Esophagus muscularis mucosa (tissue), 4 donors: ENCODE measurements at places on chromosomes 12 and 14. TPM values are rescaled to one million over a fixed set of nuclear protein-coding genes. Genes with fewer than 3 reads are reported as not detected.

GUCY2C gene
- total RNA-seq, result not detected

KCNH3 gene
- 0.66 TPM for total RNA-seq

FOXN4 gene
- not detected for total RNA-seq

CACNA1C gene
- 44.1 TPM for total RNA-seq

ADAM21 gene
- 0.26 TPM for total RNA-seq

RAB2B gene
- total RNA-seq, result 29.9 TPM

CLEC2A gene
- not detected for total RNA-seq

- no peak overlapping the region for H3K27ac ChIP-seq
- H3K4me1 ChIP-seq, result no peaks in the 10 kb centered on the region
- H3K36me3 ChIP-seq, result no peaks in the 10 kb centered on the region
- no peaks in the 10 kb centered on the region for H3K27me3 ChIP-seq
- DNase-seq, result no peak
- H3K4me3 ChIP-seq, result no peak overlapping the region
Observed at GRCh38 chr14:104350463-104351185, 212.2 kb downstream of the KIF26A start.

DNA sequence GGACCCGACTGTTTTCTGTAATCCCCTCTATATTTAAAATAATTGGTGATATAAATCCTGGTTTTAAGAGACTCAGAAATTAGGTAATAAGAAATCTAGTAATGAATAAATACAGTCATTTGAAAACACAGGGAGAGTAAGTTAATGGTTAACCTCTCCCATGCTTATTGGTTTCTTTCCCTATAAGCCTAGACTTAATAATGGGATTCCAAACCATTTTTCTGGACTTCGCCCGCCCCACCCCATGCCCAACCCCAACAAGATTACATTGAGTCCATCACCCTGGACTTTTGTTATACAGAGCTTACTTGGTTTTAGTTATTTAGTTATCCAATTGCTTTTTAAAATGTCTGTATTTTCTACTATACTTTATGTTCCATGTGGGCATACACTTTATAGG lies 98.7 kb downstream of the WIF1 start:
- H3K36me3 ChIP-seq, result no peaks in the 10 kb centered on the region
- H3K4me1 ChIP-seq, result no peaks in the 10 kb centered on the region
- no peak overlapping the region for H3K4me3 ChIP-seq
- no peak overlapping the region for H3K27ac ChIP-seq
- H3K27me3 ChIP-seq, result no peaks in the 10 kb centered on the region

DNA sequence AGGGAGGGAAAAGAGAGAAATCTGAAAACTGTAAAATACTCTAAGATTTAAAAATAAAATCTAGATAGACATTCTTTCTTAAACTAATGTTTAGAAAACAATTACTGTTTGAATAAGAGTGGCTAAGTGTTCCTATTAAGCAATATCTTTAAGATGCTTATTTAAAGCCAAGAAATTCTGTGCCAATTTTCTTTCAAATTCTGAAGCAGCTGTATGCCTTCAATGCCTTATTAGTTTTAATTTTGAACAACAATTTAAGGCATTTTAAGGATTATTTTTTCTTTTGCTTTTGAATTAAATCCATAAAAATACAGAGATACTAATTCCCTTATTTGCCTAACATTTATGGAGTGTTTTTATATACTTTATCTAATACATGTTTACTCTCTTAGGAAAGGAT lies 50.3 kb upstream of the KITLG start:
- H3K4me1 ChIP-seq, result no peaks in the 10 kb centered on the region
- H3K36me3 ChIP-seq, result no peaks in the 10 kb centered on the region

- no peak overlapping the region for H3K27ac ChIP-seq
- H3K36me3 ChIP-seq, result peaks cover 94% of the 10 kb centered on the region
- H3K4me1 ChIP-seq, result peaks cover 89% of the 10 kb centered on the region
- H3K4me3 ChIP-seq, result peak overlapping the region; percentile 89
Observed at GRCh38 chr12:46366771-46367170, 5.8 kb downstream of the SLC38A2 start.

- peaks cover 30% of the 10 kb centered on the region for H3K36me3 ChIP-seq
- no peak for DNase-seq
- H3K4me3 ChIP-seq, result peak overlapping the region; percentile 92
- H3K27ac ChIP-seq, result peak overlapping the region; percentile 87
Observed at GRCh38 chr14:49853158-49853477, 530 bp upstream of the NEMF start.

DNA sequence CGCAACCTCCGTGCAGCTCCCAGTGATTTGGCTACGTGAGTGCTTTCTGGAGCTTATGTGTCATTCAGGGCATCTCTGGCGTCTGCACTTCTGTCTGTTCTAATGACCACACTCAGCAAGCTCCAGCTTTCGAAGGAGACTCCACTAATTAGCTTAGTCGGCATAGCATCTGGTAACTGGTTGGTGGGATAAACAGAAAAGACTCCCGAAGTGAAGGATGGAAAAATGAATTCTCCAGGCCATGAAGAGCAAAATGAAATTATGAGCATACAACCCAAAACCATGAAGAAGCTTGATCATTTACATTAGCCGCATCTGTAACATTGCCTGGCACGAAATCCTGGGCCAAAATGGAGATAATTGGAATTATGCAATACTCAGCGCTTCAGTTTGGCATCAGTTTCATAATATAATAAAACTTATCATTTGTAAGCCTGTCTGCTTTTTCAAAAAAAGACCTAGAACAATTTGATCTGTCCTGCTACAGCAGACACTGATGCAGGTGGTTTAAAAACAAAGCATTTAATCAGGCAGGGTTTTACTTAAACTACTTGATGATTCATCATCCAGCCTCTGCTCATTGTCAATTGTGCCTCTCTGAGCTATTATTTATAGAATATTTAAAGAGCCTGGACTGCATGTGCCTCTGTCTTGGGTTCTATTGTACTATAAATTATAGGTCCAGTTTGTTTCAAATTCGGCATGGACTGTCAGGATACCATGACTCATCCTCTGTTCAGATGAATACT lies 87.4 kb downstream of the SYT1 start:
- H3K4me3 ChIP-seq, result no peak overlapping the region
- no peaks in the 10 kb centered on the region for H3K36me3 ChIP-seq
- no peak for DNase-seq
- H3K4me1 ChIP-seq, result no peaks in the 10 kb centered on the region

DNA sequence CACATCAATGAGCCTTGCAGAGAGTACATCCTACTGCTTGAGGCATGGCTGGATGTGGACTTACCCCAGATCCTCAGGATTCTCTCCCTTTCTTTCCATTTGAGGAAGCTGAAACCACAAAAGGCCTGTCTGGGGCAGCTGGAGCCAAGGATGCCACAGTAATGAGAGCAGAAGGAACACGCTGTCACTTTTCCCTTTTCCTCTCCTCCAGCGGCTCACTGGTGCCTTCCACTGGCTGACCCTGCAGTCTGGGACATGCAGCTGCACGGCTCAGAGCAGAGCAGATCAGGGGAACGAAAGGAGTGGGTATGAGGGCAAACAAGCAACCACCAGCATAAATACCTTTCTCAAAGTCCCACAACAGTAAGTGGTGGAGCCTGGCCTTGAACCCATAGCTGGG lies 78.2 kb downstream of the GAS2L3 start:
- no peak for DNase-seq
- no peaks in the 10 kb centered on the region for H3K27me3 ChIP-seq
- H3K4me3 ChIP-seq, result no peak overlapping the region
- no peak overlapping the region for H3K27ac ChIP-seq
- no peaks in the 10 kb centered on the region for H3K4me1 ChIP-seq
- H3K36me3 ChIP-seq, result no peaks in the 10 kb centered on the region

DNA sequence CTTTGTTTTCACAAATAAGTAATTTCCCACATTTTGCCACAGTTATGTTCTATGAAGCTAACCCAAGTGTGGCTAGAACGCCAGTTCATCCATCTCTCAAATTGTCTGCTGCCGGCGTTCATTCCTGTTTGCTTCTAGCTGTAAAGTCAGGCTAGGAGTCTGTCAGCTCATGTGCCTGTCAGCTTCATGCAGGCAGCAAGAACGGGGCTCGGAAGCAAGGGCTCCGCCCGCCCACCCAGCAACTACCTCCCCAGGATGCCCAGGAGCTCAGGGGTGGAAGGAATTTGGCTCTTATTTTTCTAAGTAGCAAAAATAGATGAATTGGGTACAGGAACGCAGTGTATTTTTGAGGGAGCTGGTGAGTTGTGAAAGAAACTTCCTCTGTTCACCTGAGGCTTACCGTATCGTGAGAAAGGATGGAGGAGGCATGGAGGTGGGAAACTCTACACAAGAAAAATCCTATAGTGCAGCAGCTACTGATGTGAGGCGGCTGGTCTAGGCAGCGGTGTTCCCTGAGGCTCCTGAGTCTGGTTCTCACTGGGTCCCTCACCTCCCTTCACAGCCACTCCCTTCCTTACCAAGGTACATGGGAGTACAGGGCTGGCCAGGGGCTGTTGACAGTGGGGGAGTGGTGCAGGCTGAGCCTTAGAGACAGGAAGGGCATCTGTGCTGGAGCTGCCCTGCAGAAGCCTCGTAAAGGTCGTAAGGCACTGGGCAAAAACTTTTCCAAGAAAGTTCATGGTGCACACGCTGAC lies 54.5 kb upstream of the AMN start:
- no peak for DNase-seq
- H3K4me1 ChIP-seq, result no peaks in the 10 kb centered on the region
- H3K4me3 ChIP-seq, result no peak overlapping the region
- H3K36me3 ChIP-seq, result peaks cover 26% of the 10 kb centered on the region

- H3K27ac ChIP-seq, result no peak overlapping the region
- no peaks in the 10 kb centered on the region for H3K36me3 ChIP-seq
- no peak overlapping the region for H3K4me3 ChIP-seq
- H3K4me1 ChIP-seq, result no peaks in the 10 kb centered on the region
- DNase-seq, result no peak
- no peaks in the 10 kb centered on the region for H3K27me3 ChIP-seq
Observed at GRCh38 chr12:66240096-66240820, 51.2 kb downstream of the IRAK3 start.

DNA sequence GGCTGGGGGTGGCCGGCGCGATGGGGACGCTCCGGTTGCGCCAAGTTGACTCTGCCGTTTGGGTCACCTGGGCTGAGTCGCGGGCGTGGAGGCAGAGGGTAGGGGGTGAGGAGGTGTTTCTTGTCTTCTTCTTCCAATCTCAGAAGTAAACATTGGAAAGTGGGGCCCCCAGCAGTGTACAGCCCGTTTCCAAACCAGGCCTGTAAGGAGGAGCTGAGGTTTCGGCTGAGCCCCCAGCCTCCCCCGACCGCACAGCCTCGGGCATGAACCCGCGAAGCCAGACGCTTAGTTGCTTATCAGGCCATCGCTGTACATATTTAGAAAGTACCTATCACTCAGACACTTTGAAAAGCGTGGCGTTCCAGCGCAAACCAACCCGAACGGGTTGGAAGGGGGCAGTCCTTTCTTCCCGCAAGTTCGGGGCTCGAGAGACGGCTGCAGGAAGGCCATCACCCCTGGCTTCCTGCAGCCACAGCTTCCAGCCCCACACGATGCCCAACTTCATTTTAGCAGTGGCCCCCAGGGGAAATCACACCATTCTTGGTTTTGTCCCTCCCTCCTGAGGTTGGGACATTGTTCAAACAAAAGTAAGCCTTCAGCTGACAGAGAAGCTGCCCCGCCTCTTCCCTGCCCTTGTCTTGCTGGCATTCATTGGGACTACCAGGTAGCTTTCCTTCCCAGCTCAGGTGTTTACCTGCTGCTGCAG lies 164.1 kb downstream of the ZFP36L1 start:
- peak; percentile 89 for DNase-seq
- no peaks in the 10 kb centered on the region for H3K27me3 ChIP-seq
- peak overlapping the region; percentile 77 for H3K27ac ChIP-seq
- no peaks in the 10 kb centered on the region for H3K36me3 ChIP-seq
- peaks cover 80% of the 10 kb centered on the region for H3K4me1 ChIP-seq
- peak overlapping the region; percentile 26 for H3K4me3 ChIP-seq

GRCh38 chr12:60393093-60393492 lies 797.3 kb downstream of the SLC16A7 start:
- H3K4me3 ChIP-seq, result no peak overlapping the region
- no peaks in the 10 kb centered on the region for H3K27me3 ChIP-seq
- H3K36me3 ChIP-seq, result no peaks in the 10 kb centered on the region
- no peak for DNase-seq

DNA sequence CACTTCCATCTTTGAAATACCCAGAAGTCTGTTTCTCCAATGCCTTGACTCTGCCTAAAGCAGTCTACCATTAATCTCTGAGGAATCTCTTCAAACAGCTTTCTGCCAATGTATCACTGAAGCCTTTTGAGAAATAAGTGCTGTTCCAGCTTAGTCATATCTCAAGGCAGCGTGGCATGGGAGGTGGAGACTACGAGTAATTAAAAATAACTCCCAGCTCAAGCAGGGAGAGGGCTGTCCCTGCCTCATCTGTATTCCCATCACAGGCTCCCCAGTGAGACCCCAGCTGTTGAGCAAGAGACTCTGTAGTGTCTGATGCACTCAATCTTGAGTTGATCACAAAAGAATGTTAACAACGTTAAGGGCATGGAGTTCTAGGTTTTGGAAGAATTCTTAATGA lies 700.6 kb downstream of the DIO2 start:
- no peaks in the 10 kb centered on the region for H3K27me3 ChIP-seq
- DNase-seq, result no peak
- peaks cover 40% of the 10 kb centered on the region for H3K4me1 ChIP-seq
- no peaks in the 10 kb centered on the region for H3K36me3 ChIP-seq
- no peak overlapping the region for H3K4me3 ChIP-seq
- H3K27ac ChIP-seq, result no peak overlapping the region

GRCh38 chr14:58665773-58666500 lies 28.2 kb downstream of the DACT1 start:
- no peak overlapping the region for H3K27ac ChIP-seq
- H3K4me3 ChIP-seq, result no peak overlapping the region
- peaks cover 2% of the 10 kb centered on the region for H3K4me1 ChIP-seq
- DNase-seq, result no peak

DNA sequence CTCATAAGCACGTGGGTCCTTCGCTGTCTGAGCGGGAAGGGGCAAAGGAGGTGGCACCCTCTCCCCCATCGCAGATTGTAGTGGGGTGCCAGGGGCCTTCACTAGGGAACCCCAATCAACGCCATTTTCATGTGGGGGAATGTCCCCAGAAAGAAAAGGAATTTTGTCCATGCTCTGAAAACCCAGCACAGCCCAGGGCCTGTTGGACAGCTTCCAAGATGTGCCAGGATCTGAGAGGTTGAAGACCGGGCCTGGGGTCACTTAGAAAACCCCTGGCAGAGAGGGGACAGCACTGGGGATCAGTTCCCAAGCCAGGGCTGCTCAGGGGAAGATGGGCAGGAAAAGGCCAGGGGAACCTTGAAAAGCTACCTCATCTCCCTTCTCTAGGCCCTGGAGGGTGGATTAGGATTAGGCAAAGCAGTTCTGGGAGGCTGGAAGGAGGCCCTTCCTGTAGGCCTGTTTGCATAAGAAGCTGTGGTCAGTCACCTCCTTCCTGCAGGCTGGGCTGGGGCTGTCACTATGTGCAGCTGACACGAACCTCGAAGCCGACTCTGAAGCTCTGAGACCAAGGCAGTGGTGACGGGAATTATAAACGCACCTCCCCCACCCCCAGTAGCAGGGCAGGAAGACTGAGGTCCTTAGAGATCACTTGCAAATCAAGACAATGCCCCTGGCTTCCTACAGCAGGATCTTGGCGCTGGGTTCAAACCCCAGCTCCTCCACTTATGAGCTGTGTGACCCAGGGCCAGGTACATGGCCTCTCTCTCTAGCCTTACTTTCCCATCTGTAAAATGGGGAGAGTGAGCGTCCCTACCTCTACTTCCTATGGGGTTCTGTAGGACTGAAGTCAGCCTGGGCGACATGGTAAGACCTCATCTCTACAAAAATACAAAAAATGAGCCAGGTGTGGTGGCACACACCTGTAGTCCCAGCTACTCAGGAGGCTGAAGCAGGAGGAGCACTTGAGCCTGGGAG lies 29.0 kb downstream of the TESC start:
- H3K4me1 ChIP-seq, result no peaks in the 10 kb centered on the region
- H3K4me3 ChIP-seq, result no peak overlapping the region
- DNase-seq, result no peak
- H3K27me3 ChIP-seq, result no peaks in the 10 kb centered on the region
- no peak overlapping the region for H3K27ac ChIP-seq
- no peaks in the 10 kb centered on the region for H3K36me3 ChIP-seq
